ENCODE measurements at places on chromosomes 12 and 14.

DNA sequence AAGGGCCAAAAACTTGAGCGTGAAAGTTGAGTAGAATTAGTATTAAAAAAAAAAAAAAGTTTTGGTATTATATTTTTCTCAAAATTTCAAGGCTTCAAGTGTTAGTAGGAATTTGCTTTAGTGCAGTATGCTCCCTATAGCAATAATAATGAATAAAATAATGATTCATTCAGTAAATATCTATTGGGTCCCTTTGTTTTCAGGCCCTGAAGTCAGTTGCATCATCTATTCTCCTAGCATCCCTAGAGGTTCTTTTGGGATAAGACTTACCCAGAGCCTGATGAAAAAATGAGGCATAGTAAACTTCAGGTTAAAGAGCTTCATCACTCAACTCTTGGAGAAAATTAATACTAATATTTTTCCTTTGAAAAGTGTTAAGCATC, 1.1 kb downstream of the KMT5A start:
- DNase-seq, result no peak

GRCh38 chr12:8941691-8942478, 7.6 kb downstream of the M6PR start:
- no peak for DNase-seq

DNA sequence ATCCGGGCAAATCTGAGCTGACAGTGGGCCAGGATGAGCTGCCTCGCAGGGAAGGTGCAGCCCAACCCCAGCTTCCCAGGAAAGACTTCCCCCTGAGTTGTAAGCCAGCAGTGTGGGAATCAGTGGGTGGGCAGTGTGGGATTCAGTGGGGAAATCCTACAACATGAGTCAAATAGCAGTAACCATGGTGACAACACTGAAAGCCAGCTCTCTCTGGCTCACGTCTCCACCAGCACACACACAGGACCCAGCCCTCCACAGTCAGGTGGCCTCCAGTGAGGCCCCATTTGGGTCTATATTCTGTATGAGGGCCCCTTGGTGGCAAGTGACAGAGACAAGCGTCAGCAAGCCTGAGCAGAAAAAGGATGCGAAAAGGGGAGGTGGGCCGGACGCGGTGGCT, 6.0 kb upstream of the LGALS3 start:
- no peak for DNase-seq

GRCh38 chr12:75944905-75945432, 86.6 kb downstream of the PHLDA1 start:
- DNase-seq, result no peak

GRCh38 chr12:11651785-11652184, 2.3 kb downstream of the ETV6 start:
- peak; percentile 48 for DNase-seq

GRCh38 chr14:100342195-100342594, 19.1 kb downstream of the SLC25A47 start:
- DNase-seq, result no peak

- no peak for DNase-seq
These were observed 16.0 kb upstream of the CMKLR1 start for GRCh38 chr12:108355069-108355468.

GRCh38 chr12:85179680-85180270, 100.2 kb upstream of the ALX1 start:
- no peak for DNase-seq
